ENCODE measurements at places on chromosomes 7 and 10. TPM values are rescaled to one million over a fixed set of nuclear protein-coding genes. Genes with fewer than 3 reads are reported as not detected.

Gene INMT
- total RNA-seq = not detected

DNA sequence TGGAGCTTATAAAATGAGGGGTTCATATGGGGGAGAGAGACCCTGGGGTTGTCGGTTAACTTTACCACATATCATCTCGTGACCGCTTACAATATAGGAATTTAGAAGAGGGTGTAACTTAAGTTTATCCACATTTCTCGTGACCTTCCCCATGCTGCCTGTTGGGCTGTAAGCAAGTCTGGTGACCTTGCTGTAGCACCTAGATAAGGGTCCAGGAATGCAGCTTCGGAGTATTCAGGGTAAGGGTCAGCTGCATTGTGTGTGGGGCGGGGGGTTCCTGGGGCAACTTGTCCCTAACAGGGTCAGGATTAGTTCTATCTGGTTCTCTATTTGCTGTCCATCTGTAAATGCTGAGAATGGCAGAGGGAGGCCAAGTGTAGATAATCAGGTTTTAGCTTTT lies 1.3 kb upstream of the CHST3 start:
- no peaks in the 10 kb centered on the region for H3K27me3 ChIP-seq
- peaks cover 30% of the 10 kb centered on the region for H3K4me1 ChIP-seq
- H3K27ac ChIP-seq = no peak overlapping the region

GRCh38 chr10:133361227-133361626 lies 3.4 kb upstream of the FUOM start:
- no peak for DNase-seq
- H3K36me3 ChIP-seq = no peaks in the 10 kb centered on the region
- no peak overlapping the region for H3K27ac ChIP-seq
- no peak overlapping the region for H3K4me3 ChIP-seq
- no peaks in the 10 kb centered on the region for H3K4me1 ChIP-seq

GRCh38 chr7:116211913-116212596 lies 1.7 kb downstream of the TES start:
- peaks cover 54% of the 10 kb centered on the region for H3K4me1 ChIP-seq
- peak overlapping the region; percentile 87 for H3K4me3 ChIP-seq
- no peak for DNase-seq
- H3K27ac ChIP-seq = peak overlapping the region; percentile 99
- H3K27me3 ChIP-seq = no peaks in the 10 kb centered on the region

DNA sequence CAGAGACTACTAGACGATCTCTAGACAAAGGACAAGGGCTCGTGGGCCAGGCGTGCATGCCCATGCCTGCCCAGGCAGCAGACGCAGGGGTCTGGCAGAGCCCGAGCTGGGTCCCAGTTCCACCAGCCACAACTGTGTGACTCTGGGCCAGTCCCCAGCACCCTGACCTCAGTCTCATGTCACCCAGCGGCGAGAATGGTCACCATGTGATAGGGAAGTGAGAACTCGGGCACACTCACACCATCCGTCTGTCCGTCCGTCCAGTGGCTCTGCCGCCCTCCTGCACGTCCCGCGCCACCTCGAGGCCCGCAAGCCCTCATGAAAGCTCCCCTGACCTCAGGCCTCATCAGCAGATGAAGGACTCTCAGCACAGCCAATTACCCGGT lies 280.0 kb downstream of the ELFN1 start:
- no peak for DNase-seq
- no peak overlapping the region for H3K27ac ChIP-seq
- H3K36me3 ChIP-seq = no peaks in the 10 kb centered on the region
- H3K27me3 ChIP-seq = no peaks in the 10 kb centered on the region
- no peaks in the 10 kb centered on the region for H3K4me1 ChIP-seq

All from PC-9 (cell line).